ENCODE measurements at places on chromosomes 7 and 10.

DNA sequence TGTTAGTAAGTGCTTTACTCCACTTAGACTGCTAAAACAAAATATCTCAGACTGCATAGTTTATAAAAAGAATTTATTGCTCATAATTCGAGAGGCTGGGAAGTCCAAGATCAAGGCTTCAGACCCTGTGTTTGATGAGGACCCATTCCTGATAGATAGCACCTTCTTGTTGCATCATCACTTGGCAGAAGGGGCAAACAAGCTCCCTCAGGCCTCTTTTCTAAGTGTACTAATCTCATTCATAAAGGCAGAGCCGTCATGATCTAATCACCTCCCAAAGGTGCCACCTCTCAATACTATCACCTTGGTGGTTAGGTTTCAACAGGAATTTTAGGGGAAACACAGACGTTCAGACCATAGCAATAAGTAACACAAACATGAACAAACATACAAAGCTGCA is 55.4 kb downstream of the CRPPA start:
- DNase-seq, result no peak

GRCh38 chr10:31954410-31955191 is 26.0 kb upstream of the ARHGAP12 start:
- no peak for DNase-seq

- DNase-seq, result no peak
Measured at GRCh38 chr10:124689911-124690498, 54.2 kb downstream of the FAM53B start.

DNA sequence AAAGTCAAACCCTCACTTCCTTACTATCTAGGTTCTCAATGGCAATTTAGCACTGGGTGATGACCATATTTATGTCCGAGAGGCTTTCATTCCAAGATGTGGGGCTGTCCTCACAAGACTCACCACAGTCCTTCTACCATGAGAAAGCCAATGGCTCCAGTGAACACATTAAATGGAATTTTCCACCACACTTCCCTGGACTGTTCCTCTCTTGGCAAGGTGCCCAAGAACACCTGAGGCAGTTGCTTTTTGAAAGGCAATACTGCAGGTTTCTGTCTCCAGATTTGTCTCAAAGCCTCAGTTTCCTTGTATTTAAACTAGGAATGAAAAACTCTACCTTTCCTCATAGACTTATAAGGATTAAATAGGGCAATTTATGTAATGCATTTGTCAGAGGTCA is 24.2 kb downstream of the AFAP1L2 start:
- no peak for DNase-seq

GRCh38 chr10:109474812-109475211 is 448.5 kb downstream of the XPNPEP1 start:
- no peak for DNase-seq

Data from AG20443 (cell line).